ENCODE measurements at places on chromosomes 5 and 9.

DNA sequence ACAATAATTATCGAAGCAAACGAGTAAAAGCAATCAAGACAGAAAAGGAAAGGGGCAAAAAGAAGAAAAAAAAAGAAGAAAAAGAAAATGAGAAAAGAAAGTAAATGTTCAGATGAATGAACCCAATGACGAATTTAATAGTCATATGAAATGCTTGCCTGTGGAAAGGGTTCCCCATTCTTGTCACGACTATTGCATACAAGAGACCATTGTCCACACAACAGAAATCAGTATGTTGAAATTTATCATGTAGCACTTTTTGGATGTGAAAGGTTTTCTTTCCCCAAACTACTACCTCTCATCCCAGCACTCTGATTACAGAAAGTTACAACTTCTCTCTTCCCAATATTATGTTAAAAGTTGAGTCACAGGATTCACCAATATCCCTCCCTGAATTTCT lies 162.4 kb downstream of the ZDHHC21 start:
- no peak for DNase-seq

DNA sequence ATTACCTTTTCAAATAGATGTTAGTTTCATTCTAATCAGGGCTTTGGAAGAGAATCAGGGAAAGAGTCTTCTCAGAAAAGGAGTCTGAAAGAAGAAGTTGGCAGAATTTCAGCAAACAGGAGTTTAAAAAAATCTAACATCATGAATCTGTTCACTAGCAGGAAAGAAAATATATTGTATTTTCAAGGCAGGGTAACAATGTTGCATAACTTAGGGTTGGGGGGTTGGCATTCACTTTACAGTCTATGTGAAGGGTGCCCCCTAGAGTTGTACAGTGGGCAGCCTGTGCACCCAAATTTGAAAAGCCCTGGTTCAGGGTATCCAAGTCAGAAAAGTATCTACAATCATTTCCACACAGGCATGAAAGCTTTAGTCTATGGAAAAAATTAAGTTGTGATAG lies 348.4 kb upstream of the SLC30A5 start:
- DNase-seq: no peak

GRCh38 chr9:68697851-68698250 lies 7.2 kb upstream of the PIP5K1B start:
- no peak for DNase-seq

GRCh38 chr9:93904649-93905472 lies 50.3 kb downstream of the BARX1 start:
- no peak for DNase-seq

- DNase-seq: no peak
These were observed 179.7 kb downstream of the AOPEP start for GRCh38 chr9:94906181-94906580.

DNA sequence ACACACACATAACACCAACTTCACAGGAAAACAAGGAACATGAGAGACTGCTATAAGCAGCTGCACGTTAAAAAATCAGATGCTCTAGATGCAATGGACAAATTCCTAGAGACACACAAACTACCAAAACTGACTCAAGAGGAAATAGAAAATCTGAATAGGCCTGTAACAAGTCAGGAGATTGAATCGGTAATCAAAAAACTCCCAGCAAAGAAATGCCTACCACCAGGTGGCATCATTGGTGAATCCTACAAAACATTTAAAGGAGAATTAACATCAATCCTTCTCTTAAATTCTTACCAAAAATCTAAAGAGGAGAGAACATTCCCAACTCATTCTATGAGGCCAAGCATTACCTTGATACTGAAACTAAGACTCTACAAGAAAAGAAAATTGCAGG lies 54.9 kb downstream of the NDST1 start:
- no peak for DNase-seq

DNA sequence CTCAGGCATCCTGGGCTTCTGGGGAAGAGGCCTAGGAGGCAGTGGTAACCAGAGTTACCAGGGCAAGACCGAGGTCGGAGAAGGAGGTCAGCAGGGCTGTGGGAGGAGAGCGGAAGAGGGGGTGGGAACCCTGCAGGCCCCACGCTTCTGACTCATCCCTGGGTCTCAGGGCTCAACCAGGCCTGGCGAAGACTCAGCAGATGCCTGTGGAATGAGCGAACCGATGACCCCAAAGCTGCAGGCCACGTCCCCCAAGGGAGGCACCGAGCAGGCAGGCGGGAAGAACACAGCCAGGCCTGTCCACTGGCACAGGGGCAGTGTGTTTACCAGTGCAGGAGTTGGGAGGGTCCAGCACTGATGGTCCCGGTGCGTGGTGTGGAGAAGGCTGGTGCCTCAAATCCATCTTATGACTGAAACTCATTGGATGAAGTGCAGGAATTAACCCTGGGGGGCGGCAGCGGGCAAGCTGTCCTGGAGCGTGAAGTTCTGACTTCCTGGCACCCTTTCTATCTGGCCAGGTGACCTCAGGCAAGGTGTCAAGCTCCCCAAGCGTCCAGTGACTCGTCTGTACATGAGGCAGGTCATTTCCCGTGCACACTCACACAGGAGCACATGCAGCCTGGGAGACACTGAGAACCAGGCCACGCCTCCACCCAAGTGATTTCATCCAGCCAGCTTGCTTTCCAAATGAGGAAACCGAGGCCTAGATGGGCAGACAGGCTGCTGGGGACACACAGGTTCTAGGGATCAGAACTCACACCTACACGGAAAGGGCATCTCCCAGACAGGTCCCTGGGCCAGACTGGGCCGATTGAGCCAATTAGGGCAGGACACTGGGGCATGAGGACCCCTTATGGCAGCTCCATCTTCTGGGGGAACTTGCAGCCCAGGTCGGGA lies 69.1 kb downstream of the ADAMTS2 start:
- no peak for DNase-seq

- DNase-seq: no peak
These were observed 13.0 kb downstream of the SEPTIN8 start for GRCh38 chr5:132764051-132764450.

- no peak for DNase-seq
These were observed 142.0 kb upstream of the SHB start for GRCh38 chr9:38211002-38211401.

DNA sequence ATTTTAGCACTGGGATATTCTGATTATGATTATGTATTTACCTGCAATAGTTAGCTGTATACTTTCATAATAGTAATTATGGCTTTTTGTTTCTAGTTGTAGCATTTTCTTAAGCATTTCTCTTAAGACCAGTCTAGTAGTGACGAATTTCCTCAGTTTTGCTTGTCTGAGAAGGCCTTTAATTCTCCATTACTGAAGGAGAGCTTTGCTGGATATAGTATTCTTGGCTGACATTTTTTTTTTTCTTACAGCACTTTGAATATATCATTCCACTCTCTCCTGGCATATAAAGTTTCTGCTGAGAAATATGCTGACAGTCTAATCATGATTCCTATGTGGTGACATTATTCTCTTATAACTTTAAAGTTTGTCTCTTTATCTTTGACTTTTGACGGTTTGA lies 181.1 kb upstream of the DMRTA1 start:
- no peak for DNase-seq

- DNase-seq: no peak
These were observed 7.3 kb downstream of the ANKH start for GRCh38 chr5:14864181-14864812.

- DNase-seq: peak; percentile 61
These were observed 12.2 kb downstream of the EGFL7 start for GRCh38 chr9:136674786-136675349.

DNA sequence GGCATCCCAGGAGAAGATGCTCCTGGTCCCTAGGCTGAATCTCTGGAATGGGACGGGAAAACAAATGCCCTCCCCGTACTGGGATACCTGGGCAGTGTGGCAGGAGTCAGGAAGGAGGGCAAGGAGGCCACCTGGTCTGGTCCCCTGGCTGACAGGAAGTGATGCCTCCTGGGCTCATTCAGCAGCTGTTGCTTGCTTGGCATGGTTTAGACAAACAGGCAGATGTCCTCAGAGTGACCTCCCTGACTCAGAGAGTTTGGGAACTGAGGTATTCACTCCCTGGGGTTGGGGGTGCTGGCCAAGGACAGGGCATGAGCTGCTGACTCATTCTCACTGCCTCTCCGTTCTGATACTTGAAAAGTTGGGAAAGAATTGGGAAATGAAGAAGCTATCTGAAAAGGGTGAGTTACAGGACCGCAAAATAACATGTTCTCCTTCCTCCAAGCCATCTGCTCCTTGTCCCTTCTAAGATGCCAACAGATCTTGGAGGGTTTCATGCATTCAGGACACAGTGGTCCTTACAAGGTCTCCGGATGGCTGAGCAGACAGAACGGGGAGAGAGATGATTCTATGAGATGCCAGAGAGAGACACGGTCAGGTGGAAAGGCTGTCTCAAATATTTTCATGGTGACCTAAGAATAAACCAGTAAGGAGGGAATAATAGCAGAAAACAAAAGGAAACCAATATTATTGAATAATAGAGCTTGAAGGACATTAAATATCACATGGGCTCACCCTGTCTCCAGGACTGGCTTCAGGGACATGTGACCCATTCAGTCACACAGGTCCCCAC lies 534.5 kb downstream of the BNC2 start:
- DNase-seq: peak; percentile 79

DNA sequence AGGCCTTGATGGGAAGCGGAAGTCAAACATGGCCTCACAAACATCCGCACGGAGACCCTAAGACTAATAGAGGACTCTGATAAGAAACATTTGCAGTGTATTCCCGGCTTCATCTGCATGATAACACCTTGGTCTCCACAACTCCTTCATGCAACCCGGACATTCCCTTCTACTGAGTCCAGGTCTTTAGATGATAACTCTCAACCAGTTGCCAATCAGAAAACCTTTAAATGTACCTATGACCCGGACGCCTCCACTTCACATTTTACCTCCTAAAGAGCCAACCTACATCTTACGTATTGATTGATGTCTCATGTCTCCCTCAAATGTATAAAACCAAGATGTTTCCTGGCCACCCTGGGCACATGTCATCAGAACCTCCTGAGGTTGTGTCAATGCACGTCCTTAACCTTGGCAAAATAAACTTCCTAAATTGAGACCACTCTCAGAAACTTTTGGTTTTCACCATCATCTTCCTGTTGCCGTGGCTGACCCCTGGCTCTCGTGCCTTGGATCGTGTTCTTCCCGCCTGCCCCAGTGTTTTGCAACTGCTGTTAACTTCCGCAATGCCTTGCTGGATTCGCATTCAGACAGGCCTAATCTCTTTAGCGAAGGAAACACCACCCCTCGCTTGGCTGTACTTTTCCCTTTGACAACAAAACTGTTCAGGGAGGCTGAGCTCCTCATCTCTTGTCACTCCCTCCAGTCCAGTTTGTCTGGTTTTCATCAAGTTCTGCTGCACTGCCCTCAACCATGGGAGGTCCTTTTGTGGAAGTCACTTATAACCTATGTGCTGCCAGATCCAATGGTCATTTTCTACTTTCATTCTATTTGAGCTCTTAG lies 1.1 kb upstream of the DAP start:
- DNase-seq: no peak

DNA sequence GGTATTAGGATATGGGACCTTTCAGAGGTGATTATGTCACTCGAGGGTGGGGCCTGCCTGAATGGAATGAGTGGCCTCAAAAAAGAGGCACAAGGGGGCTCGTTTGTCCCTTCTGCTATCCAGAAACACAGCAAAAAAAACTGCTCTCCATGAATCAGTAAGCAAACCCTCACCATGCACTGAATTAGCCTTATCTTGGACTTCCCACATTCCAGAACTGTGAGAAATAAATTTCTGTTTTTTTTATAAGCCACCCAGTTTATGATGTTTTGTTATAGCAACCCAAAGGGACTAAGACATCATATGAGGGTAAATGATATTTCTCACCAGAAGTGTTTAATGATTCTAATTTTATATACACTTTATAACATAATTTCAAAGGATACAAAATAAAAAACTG lies 476.6 kb upstream of the EDIL3 start:
- no peak for DNase-seq

GRCh38 chr5:134245101-134245604 lies 19.3 kb upstream of the PPP2CA start:
- peak; percentile 69 for DNase-seq

- DNase-seq: no peak
These were observed 59.8 kb upstream of the ZBED3 start for GRCh38 chr5:77146896-77147295.

DNA sequence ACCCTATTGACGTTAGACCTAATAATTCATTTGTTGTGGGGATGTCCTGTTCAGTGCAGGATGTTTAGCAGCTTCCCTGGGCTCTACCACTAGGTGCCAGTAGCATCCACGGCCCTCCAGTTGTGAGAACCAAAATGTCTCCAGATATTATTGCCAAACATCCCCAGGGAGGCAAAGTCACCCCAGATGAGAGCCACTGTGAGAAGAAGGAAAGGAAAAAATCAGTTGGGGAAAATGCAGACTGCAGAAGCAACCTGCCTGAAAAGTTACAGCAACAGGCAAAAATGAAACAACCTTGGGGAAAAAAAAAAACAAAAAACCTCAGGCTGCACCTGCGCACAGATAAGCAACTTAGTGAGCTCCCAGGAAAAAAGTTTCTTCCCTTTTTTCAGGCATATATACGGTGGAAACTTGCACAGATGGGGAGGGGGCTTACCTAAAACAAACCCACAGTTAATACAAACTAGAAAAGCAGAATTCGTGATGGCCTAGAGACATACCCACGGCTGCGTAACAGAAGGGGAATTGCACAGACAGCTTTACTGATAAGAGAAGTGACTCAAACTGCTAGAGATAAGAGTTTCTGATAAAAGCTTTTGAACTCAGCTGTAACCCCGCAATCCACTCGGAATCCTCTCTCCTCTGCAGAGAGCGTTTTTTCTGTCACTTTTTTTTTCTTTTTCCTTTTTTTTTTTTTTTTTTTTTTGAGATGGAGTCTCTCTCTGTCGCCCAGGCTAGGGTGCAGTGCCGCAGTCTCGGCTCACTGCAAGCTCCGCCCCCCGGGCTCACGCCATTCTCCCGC lies 29.8 kb upstream of the FBP1 start:
- DNase-seq: peak; percentile 32

- DNase-seq: no peak
These were observed 71.9 kb downstream of the CDK5RAP2 start for GRCh38 chr9:120507936-120508510.

DNA sequence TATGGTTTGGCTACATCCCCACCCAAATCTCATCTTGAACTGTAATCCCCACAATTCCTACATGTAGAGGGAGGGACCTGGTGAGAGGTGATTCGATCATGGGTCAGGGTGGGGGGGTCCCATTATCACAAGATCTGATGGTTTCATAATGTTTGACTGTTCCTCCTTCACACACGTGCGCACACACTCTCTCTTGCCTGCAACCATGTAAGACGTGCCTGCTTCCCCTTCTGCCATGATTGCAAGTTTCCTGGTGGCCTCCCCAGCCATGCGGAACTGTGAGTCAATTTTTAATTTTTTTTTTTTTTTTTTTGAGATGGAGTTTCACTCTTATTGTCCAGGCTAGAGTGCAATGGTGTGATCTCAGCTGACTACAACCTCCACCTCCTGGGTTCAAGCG lies 27.0 kb downstream of the FAM169A start:
- DNase-seq: no peak

Measured in kidney capillary endothelial cell (primary cell).